Activated CD4-positive, alpha-beta T cell treated with anti-CD3 and anti-CD28 coated beads, Interleukin-2, amount 50 U/mL, for 48 hours (primary cell): ENCODE measurements at places on chromosomes 13 and 19.
A peak's percentile ranks its signal among the peaks of the same experiment; 100 is the strongest.

DNA sequence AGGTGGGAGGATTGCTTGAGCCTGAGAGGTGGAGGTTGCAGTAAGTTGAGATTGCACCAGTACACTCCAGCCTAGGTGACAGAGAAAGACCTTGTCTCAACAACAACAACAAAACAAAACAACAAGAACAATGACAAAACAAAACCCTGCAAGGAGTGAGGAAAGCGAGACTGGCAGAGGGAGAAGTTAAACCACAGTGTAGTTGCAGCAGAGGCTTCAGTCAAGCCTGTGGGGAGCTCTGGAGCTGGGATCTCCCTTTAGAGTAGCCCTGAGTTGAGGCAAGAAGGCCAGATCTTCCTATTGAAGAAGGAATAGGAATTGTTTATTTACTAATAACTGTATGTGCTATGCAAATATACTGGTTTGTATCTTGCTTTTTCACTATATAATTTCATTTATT lies 25.3 kb upstream of the RNASEH2B start:
- DNase-seq: no peak

DNA sequence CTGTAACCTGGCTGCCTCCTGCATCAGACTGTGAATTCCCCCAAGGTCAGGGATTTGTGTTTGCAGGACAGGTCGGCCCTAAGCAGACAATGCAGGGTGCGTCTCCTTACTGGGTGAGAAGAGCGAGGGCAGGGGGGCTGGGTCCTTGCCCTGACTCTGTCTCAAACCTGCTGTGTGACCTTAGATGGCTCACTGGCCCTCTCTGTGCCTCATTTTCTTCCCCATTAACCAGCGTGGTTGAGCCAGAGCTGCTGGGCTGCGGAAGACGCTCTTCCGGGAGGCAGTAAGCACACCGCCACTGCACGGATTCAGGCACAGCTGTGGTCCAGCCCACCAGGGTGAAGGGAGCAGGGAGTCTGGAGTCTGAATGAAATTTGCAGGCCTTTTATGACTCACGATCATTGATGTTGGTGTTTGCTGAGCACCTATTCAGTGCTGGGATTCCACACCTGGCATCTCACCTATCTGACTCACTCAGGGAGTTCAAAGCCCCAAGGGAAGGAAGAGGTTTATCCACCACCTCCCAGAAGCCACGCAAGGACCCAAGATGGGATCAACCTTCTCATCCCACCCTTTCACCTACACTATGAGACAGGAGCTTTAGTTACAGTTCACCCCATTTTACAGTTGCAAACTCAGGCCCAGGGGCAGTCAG lies 2.5 kb downstream of the AKT1S1 start:
- no peak for DNase-seq

DNA sequence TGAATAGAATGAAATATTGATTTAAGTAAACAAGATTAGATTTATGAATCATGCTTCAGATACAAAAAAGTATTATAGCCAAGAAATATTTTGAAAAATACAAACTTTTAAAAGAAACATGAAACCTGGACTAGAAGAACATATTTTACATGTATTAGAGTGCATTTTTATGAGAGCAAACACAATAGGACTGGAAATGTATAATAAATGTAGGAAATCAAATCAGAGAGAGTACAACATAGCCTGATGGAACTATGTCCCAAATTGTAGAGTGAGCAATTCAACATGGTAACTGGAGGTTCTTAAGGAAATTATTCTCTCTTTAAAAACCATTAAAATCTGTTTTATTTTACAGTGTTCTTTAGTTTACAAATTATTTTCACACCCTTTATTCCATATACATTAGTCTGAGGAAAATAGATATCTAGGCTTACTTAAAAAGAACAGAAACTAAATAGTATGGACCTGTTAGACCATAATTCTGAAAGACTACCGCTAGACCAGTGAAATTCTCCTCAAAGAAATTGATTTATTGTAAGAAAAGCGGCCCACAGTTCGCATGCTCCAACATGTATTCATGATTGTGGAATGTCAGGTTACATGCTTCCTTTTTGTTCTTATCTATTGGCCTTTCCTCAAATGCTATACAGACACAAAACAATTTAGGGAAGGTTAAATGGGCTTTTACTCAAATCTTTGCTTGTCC lies 1526.5 kb upstream of the SLC10A2 start:
- no peak for DNase-seq

DNA sequence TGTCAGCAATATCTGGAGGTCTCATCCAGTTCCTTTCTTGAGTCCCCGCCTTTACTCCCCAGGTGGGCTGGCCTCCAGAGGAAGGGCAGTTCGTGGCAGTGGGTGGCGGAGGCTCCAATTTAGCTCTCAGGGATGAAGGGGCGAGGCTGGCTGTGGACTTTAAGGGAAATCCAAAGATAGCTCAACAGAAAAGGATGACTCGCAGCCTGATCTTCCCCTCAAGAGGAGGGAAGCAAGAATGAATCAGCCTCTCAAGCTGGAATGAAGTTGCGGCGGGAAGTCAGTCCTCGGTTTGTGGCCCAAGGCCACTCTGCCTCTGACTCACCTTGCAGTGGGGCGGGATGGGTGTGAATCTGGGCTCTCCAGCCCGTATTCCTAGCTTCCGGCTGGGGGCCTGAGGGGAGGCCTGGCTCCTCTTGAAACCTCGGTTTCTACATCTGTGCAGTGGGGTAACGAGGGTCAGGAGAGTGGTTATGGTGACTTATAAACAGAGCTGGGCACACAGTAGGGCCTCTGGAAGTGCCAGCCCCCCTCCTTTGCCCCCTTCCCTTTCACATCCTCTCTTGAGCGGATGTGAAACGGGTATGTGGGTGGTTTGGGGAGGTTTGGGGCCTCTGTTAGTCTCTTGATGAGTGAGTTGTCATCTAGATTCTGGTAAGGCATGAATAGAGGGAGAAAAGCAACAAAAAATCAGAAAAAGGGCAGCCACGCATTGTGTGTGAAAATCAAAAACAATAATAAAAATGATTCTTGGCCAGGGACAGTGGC lies 10.5 kb upstream of the SMG9 start:
- peak; percentile 92 for DNase-seq

- DNase-seq: no peak
Measured at GRCh38 chr13:48942131-48942530, 33.6 kb upstream of the FNDC3A start.

DNA sequence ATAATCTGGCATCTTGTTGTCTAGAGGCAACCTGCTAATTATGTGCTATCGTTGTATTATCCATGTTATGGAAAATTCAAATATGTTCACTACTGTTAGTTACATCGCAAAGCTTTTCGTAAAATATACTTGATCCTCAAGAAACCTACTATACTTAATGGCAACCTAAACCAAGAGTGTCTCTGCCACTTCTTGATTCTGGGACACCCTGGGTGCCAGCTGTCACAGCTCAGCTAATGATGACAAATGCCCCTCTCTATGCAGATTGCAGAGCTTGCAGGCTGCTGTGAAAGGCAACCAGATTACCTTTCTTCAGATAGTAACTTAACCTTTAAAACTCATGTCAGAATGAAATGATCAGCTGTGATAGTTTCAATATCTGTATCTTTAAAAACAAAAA lies 8.9 kb upstream of the MAB21L1 start:
- no peak for DNase-seq

GRCh38 chr13:48829536-48829935 lies 146.2 kb upstream of the FNDC3A start:
- no peak for DNase-seq
